ENCODE measurements at places on chromosomes 7 and 10.
A peak's percentile ranks its signal among the peaks of the same experiment; 100 is the strongest.

- DNase-seq, result no peak
These were observed 4.7 kb downstream of the DNAH11 start for GRCh38 chr7:21547501-21547900.

DNA sequence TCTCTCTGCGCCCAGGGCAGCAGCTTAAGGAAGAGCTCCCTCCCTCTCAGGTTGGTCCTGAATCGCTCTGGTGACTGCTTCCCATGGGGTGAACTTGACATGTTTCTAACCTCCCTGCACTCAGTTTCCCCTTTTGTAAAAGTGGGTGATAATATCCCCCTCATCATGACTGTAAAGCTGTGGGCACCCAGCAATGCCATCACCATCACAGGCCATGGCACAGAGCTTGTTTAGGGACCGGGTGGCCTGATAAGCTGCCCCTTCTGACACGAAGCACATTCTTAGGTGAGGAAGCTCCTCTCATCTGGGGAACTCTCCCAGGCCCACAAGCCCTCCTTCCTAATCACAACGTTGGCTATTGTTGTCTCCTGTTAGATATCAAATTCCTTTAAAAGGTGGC is 972.8 kb upstream of the ZNF722 start:
- DNase-seq, result no peak

GRCh38 chr7:135316648-135317313 is 83.1 kb downstream of the STRA8 start:
- no peak for DNase-seq

GRCh38 chr10:77229704-77230103 is 407.9 kb downstream of the KCNMA1 start:
- DNase-seq, result no peak

- DNase-seq, result no peak
These were observed 40.8 kb downstream of the BLNK start for GRCh38 chr10:96230527-96230926.

- DNase-seq, result no peak
These were observed 240.3 kb downstream of the RNLS start for GRCh38 chr10:88342733-88343310.

GRCh38 chr7:30549931-30550493 is 44.7 kb upstream of the GARS1 start:
- no peak for DNase-seq

DNA sequence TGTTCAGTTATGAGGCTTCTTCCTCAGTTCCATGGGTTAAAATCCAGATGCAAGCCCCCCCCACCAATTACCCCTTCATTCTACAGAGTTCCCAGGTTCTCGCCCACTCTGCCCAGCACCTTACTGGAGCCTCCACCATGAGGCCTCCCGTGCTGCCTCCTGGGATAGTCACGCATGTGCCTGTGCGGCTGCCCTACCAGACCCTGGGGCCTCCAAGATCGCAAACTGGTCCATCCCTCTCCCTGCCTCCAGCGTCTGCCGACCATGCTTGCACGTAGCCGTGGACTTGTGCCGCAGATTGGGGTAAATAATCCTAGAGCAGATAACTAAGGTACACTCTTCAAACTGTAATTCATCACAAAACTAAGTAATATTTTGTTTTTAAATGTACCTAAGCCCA is 611.2 kb downstream of the PTPRN2 start:
- no peak for DNase-seq

- DNase-seq, result no peak
These were observed 545.9 kb downstream of the REEP3 start for GRCh38 chr10:64067009-64067606.

DNA sequence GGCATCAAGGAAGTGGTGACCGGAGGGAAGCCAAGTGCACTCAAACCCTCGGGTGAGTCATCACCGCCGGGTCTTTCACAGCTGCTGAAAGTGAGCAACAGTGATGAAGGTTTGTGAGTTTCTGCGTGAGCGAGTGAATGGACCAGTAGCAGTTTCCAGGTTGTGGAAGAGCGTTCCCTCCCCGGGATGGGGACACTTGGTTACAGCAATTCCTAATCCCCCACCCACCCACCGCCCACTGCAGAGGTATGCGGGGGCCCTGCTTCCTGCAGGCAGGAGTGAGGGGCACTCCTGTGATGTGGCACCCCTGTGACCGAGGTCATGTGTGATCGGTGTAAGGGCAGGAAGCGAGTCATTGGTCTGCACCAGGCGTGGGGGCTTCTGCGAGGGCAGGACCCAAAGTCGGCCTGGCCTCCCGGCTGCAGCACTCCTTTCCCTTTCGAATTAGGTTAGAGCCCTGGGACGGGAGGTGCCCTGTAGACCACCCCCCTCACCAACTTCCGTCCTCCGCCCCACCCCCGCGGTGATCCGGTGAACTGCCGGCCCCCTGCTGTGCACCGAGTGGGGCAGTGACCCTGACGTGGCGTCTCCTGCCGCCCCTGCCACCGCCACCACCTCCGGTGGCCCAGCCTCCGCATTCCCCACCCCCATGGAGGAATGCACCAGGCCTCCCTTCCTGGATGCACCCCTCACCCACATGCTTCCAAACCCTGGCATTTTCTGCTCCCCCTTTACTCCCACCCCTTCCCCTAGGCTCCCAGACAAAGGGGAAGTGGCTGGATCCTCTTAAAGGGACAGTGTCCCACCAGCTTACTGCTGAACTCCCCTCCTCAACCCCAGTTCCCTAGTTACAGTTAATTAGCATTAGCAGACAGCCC is 10.9 kb downstream of the LIMK1 start:
- peak; percentile 59 for DNase-seq

DNA sequence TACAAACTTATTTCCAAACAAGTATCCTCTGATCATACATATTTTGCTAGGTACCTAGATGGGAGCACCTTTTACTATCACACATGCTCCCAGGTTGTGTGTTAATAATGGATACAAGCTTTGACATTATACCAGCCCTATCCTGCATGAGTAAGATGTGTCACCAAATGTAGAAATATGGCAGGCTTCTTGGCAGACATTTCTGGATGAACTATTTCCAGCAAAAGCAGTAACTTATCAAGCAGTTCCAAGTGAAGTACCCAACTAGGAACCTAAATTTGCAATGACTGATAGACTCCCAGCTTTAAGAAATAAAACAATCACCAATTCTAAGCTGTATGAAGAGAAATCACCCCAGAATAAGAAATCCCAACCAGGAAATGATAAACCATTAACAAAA is 103.7 kb upstream of the TMEM72 start:
- no peak for DNase-seq

- no peak for DNase-seq
These were observed 5.1 kb downstream of the HOXA13 start for GRCh38 chr7:27194686-27195379.

DNA sequence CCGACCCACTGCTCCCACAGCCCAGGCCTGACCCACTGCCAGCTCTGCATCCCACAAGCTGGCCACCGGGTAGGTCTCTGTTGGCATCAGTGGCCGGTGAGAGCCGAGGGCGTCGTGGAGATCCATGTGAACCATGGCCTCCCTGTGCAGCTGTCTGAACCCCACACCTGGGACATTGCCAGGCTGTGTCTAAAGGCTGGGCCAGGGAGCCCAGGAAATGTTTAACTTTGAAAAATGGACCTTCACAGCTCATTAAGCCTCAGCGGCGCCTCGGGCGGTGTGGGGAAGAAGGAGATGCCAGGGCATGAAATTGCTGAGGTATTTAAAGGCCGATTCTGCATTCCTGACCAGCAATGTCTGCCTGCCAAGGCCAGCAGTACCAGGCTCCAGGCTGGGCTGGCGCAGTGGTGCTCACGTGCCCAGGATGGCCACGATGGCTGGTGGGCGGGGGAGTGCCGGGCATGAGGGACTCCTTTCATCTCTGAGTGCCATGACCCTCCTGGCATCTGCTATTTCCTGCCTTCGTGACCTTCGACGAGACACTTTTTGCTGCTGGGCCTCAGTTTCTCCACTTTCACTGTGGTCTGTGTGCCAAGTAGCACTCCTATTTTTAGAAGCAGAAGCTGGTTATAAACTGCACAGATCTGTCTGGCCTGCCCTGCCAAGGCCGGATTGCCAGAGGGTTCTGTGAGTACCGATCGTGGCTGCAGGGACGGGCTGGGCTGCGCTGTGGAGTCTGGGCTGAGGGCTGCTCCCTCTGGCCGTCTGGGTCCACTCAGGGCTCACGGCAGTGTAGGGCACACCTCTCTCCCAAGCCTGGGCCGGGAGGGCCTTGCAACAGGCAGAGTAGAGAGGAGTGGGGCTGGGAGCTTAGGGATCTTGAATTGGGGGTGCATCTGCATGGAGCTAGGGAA is 21.8 kb downstream of the ELFN1 start:
- DNase-seq, result no peak

DNA sequence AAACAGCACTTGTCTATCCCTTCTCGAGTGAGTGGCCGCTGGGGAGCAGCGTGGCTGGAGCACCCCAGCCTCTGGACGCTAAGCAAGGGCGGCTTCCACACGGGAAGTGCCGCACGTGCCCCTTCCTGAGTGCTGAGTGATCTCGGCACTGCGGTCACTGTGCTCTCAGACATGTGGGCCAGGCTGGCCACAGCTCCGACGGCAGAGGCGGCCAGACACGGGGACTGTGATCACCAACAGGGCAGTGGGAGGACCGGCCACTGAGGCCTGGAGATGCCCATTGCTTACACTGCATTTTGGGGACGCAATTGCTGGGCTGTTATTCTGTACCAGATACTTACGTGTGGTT is 7.0 kb downstream of the ECHS1 start:
- DNase-seq, result no peak

DNA sequence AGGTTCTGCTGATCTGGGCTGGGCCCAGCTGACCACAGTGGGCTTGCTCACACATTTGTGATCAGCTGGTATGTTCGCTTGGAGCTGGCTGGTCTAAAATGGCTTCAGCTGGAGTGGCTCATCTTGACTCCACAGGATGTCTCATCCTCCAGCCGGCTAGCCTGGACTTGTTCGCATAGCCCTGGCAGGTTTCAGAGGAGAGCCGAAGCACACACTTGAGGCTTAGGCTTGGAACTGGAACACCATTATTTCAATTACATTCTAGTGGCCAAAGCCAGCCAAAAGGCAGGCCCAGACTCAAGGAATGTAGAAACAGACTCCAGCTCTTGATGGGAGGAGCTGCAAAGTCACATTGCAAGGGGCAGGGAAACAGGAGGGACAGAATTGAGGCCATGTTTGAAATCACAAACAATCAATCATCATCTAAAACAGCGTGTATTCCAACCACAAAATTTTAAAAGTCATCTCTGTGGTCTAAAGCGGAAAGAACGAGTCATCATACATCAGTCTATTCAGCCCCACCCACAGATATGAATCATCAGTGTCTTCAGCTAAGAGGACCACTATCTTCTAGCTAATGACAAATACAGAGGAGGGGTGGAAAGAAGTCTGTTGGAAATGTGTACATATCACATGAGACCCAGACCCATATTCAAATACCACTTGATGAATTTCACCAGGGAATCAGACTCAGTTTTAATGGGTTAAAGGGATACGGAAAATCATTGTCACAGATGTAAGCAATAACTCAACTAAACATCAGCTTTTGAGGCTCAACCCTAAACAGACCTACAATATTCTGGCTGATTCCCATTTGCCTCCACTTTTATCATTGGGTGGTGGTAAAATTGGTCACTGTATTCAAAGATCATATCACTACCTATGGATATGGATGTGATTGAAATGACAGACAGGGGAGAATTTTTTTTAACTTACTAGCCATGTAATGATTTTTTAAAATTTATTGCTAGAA is 139.0 kb upstream of the MKLN1 start:
- peak; percentile 24 for DNase-seq

DNA sequence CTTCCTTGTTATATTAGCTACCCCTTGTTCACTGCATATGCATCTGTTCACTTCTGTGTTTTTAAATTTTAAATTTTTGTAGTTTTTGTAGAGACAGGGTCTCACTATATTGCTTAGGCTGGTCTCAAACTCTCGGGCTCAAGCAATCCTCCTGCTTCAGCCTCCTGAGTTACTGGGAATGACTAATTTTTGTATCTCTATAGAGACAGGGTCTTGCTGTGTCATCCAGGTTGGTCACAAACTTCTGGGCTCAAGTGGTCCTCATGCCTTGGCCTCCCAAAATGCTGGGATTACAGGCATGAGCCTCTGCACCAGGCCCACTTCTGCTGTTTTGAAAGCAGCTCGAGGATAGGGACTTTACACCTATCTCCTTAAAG is 64.6 kb downstream of the PRTFDC1 start:
- no peak for DNase-seq

- no peak for DNase-seq
These were observed 115.5 kb upstream of the STK17A start for GRCh38 chr7:43467406-43467805.
